Small intestine (tissue), 16 donors: ENCODE measurements at places on chromosomes 2 and 18. TPM values are rescaled to one million over a fixed set of nuclear protein-coding genes. Genes with fewer than 3 reads are reported as not detected.

DNA sequence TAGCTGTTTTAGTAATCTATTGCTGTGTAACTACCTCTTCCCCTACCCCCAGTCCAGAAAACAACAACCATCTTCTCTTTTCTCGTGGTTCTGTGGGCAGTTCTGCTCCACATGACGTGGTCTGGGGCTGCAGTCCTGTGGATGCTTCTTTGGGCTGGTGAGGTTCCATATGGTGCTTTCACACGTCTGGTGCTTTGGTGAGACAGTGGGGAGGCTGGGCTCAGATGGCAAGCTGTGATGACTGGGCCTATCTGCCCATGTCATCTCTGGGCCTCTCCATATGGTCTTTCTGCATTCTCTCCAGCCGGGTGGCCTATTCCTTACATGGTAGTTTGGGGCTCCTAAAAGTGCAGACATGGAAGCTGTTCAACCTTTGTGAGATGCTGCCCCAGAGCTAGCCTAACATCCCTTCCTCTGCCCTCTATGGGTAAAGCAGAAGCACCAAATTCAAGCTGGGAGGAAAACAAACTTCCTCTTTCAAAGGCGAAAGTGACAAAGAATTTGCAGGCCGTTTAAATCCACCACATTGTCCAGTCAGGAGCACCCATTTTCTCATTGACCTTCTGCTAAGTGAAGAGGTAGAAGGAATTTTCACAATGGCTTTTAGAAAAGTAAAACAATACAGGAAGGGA, 68.3 kb upstream of the IL1R1 start:
- no peak for DNase-seq
- no peak overlapping the region for H3K27ac ChIP-seq
- H3K36me3 ChIP-seq = no peaks in the 10 kb centered on the region

DNA sequence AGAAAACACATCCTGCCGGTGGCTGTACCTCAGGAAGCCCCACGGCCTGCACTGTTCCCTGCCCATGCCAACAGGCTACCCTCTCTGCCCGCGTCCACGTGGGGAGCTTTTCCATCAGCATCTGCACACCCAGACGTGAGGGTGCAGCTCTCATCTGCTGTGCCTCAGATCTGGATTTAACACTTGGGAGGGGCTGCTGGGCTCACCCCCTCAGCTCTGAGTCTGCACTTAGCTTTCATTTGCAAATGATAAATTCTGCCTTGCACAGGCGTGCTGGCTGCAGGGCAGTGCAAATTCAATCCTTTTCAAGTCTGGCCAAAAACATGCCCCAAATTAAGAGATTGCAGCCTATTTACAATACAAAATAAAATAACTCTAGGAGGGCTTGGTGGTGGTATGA, 245.7 kb downstream of the TWIST2 start:
- peaks cover 7% of the 10 kb centered on the region for H3K36me3 ChIP-seq
- H3K4me3 ChIP-seq = no peak overlapping the region
- no peak for DNase-seq
- H3K27ac ChIP-seq = no peak overlapping the region
- no peaks in the 10 kb centered on the region for H3K27me3 ChIP-seq
- no peaks in the 10 kb centered on the region for H3K4me1 ChIP-seq

DNA sequence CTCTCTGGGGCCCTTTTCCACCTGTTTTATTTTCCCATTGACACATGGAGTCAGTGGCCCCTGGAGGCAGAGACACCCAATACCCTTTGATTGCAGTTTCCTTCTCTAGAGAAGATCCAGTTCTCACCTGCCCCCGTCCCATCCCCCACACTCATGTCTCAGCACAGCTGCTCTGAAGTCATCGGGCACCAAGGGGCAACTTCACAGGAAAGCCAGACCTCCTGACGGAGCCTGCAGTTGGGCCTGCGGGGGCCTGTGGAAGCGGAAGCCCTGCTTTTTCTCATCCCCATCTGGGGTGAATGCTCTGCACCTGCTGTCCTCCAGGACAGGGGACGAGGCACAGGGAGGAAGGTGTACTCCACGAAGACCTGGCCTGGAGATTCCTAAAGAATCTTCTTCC, 308.3 kb upstream of the EPAS1 start:
- H3K4me3 ChIP-seq = no peak overlapping the region
- H3K27ac ChIP-seq = no peak overlapping the region
- no peaks in the 10 kb centered on the region for H3K27me3 ChIP-seq
- DNase-seq = no peak
- H3K4me1 ChIP-seq = no peaks in the 10 kb centered on the region

GRCh38 chr2:121149384-121149783, 135.6 kb downstream of the TFCP2L1 start:
- H3K27me3 ChIP-seq = no peaks in the 10 kb centered on the region
- H3K36me3 ChIP-seq = no peaks in the 10 kb centered on the region
- H3K4me1 ChIP-seq = no peaks in the 10 kb centered on the region
- no peak overlapping the region for H3K4me3 ChIP-seq
- DNase-seq = no peak

- no peak overlapping the region for H3K27ac ChIP-seq
- H3K27me3 ChIP-seq = no peaks in the 10 kb centered on the region
- no peak overlapping the region for H3K4me3 ChIP-seq
- H3K4me1 ChIP-seq = no peaks in the 10 kb centered on the region
These were observed 29.3 kb upstream of the DCC start for GRCh38 chr18:52310651-52311050.

GRCh38 chr2:10664652-10665051, 25.1 kb downstream of the NOL10 start:
- H3K36me3 ChIP-seq = peaks cover 34% of the 10 kb centered on the region
- no peaks in the 10 kb centered on the region for H3K4me1 ChIP-seq
- H3K27me3 ChIP-seq = no peaks in the 10 kb centered on the region
- no peak overlapping the region for H3K27ac ChIP-seq

GRCh38 chr18:3456686-3457069, 6.7 kb downstream of the TGIF1 start:
- DNase-seq = peak; percentile 89
- H3K36me3 ChIP-seq = peaks cover 10% of the 10 kb centered on the region
- no peaks in the 10 kb centered on the region for H3K27me3 ChIP-seq
- no peak overlapping the region for H3K4me3 ChIP-seq
- H3K4me1 ChIP-seq = peaks cover 6% of the 10 kb centered on the region

- H3K27me3 ChIP-seq = no peaks in the 10 kb centered on the region
- no peaks in the 10 kb centered on the region for H3K4me1 ChIP-seq
- H3K36me3 ChIP-seq = no peaks in the 10 kb centered on the region
- no peak overlapping the region for H3K27ac ChIP-seq
- DNase-seq = no peak
- H3K4me3 ChIP-seq = no peak overlapping the region
These were observed 713.5 kb downstream of the LRP1B start for GRCh38 chr2:141417246-141417797.

DNA sequence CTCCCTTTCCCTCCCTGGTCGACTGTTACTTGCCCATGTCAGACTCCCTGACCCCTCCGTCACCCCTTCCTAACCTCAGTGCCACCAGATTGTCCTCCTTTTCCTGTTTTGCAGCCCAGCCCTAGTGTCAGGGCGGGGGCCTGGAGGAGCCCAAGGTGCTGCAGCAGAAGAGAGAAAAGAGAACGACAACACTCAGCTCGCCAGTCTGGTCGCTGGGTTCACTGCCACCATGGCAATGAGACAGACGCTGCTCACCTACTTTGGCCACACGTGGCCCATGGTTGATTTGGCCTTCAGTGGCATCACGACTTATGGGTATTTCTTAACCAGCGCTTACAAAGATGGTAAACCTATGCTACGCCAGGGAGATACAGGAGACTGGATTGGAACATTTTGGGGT, 108.4 kb upstream of the RMDN2 start:
- DNase-seq = no peak
- H3K4me1 ChIP-seq = no peaks in the 10 kb centered on the region
- H3K27me3 ChIP-seq = no peaks in the 10 kb centered on the region
- H3K36me3 ChIP-seq = no peaks in the 10 kb centered on the region

GRCh38 chr18:26711756-26712155, 153.8 kb downstream of the AQP4 start:
- H3K27me3 ChIP-seq = no peaks in the 10 kb centered on the region
- H3K4me3 ChIP-seq = no peak overlapping the region
- no peaks in the 10 kb centered on the region for H3K36me3 ChIP-seq
- DNase-seq = no peak
- no peaks in the 10 kb centered on the region for H3K4me1 ChIP-seq

DNA sequence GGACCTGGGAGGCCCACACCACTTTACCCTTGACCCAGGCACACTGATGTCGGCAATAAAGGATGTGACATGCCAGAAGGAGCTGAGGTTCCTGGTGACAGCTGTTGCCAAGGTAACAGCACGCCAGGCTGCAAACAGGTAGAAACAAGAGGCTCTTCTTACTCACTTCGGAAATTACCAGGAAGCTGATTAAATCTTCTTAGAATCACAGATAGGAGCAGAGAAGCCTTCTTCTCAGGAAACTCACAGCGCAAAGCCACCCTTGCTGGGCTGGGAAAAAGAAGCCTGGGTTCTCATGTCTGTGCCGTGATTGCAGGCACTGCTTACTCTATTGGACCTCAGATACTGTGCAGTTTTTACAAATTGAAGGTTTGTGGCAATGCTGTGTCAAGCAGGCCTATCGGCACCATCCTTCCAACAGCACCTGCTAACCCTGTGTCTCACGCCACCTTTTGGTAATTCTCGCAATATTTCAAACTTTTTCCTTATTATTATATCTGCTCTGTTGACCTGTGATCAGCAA, 61.0 kb upstream of the TAF1B start:
- DNase-seq = peak; percentile 92
- H3K36me3 ChIP-seq = no peaks in the 10 kb centered on the region
- peaks cover 50% of the 10 kb centered on the region for H3K4me1 ChIP-seq

Gene ADI1
- 615 TPM for polyA plus RNA-seq

Gene GULP1
- 7.1 TPM for polyA plus RNA-seq

Gene TUBB8B
- polyA plus RNA-seq = not detected

Gene AP1S3
- 7.4 TPM for polyA plus RNA-seq

Gene C2orf81
- 1.4 TPM for polyA plus RNA-seq

Gene ABI2
- polyA plus RNA-seq = 10.5 TPM

Gene RNF125
- polyA plus RNA-seq = 8.6 TPM
